ENCODE measurements at places on chromosomes 2 and 18.

- DNase-seq, result no peak
Observed at GRCh38 chr2:55961318-55961911, 37.8 kb upstream of the EFEMP1 start.

DNA sequence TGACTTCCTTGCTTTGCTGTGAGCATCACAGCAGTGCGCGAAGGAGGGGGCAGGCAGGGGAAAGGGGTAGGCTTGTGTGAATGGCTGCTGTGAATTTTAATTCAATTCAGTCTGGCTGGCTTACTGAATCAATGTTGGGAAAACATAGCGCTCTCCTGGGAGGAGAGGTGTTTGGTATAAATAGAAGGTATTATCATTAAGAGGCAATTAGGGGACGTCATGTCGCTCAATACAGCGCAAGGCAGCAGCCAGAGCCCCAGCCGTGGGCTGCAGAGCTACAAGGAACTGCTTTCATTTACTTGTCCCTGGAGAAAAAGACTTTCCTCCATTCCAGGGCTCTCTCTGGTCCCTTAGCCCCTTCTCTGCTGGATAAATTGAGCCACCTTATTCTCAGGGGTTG, 181.4 kb upstream of the MSH6 start:
- DNase-seq, result no peak

DNA sequence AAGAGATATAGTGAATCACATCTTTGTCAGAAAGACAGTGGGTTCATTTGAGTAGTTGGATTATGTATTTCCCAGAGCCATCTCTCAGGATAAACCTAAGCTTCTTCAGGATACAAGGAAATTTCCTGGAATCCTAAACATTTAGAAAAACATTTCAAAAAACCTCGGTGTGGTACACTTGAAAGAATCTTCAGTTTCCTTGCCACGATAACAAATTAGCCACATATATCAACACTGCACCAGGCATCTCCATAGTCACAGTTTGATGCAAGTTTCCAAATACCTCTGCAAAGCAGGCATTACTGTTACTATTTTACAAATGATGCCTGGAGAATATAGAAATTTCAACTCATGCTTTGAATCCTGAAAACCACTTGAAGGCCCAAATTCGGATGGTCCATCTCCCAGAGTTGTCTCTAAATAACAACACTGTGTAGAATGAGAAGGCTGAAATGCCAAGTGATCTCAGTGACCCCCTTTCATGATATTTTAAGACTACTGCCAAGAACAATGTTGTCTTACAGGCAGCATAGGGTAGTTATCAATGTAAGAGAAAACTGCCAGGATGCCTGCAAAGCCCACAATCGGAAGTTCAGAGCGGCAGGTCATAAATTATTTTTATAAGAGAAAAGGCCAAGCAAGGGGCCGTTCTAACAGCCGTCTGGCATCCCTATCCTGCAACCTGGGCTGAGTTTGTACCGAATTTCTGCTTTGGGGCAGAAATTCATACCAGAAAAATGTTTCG, 307.9 kb downstream of the TXNL1 start:
- no peak for DNase-seq

- DNase-seq, result no peak
Observed at GRCh38 chr2:241943209-241943850, 73.8 kb downstream of the RTP5 start.

DNA sequence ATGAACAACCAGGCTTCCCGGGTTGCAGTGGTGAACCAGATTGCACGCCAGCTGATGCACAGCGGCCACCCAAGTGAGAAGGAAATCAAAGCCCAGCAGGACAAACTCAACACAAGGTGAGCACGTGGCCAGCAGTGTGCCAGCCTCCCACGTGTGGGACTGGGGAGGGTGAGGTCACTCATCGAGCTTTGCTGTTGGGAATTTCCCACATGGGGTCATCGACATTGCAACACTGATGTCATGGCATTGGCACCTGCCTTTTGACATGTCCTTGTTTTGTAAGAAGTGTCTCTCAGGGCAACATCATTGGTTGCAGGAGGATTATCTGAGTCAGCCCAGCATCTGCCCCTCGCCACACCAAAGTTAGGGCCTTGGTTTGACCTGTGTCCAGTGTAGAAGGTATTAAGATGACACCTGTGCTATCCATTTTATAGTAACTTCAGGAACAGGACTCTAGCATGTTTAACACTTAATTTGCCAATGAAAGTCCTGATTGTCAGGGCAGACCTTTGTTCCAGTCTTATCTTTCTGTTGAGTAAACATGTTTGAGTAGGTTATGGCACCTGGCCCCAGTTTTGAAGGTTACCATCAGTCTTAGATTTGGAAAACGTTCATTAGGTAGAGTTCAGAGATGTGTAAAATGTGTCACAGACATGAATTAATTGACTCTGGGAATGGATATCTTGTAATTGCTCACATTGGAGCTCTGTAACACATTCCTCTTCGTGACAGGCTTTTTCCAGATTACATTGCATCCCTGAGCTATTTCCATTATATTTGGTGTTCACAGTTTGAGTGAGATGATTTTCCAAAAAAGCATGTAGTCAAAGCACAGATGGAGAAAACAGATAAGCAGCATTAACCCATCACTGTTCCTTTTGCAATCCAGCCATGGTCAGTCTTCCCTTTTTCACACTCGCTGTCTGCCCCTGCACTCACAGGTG, 93.3 kb upstream of the EML6 start:
- DNase-seq, result no peak

GRCh38 chr18:74264303-74265020, 27.3 kb downstream of the CYB5A start:
- peak; percentile 65 for DNase-seq

DNA sequence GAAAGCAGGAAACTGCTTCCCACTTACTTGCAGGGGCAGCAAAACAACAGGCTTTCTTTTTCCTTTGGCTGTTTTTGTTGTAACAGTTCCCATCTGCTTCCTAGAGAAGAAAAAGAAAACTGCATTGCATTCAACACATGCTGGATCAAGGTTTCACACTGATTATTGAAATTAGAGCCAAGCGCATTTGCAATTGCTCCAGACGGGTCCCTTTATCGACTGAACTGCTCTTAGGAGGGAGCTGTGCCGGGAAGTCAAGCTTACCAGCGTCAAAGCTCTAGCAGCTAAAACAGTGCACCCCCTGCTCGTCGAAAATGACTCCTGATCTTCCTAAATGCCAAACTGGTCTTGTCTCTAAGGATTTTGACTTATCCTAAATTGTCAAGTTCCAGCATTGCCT, 164.0 kb upstream of the SESTD1 start:
- no peak for DNase-seq

- DNase-seq, result no peak
Observed at GRCh38 chr18:40096675-40097074, 1858.4 kb upstream of the PIK3C3 start.

DNA sequence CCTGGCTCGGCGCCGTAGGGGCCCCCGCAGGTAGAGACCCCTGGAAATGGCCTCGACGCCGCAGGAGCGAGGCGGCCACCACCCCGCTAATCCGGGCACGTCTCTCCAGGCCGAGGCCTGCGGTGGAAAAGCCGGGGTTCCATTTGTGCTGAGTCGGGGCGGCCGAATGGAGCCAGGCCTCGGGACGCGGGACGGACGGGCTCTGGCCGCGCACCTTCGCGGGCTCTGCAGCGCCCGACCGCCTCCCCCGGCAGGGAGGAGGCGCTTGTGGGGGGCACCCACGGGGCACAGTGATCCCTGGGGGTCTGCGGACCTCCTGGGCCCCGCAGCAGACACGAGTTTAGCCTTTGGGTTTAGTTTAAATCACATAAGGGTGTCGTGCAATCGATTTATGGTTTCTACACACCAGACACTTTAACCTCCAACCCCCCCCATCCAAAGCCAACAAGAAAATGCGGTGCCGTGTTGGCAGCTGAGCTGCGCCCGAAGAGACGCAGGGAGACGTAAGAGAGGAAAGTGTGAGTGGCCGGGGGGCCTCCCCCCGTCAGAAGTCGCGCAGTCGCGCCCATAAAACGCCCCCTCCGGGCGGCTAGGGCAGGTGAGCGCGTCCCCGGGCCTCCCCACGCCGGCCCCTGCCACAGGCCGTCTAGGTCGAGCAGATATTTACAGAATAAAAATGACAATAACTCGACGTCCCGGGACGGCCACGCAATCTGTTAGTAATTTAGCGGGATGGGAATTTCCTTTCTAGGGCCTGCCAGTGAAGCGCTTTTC, 1.0 kb upstream of the NFATC1 start:
- no peak for DNase-seq

- no peak for DNase-seq
Observed at GRCh38 chr2:159053161-159054031, 85.0 kb downstream of the TANC1 start.

DNA sequence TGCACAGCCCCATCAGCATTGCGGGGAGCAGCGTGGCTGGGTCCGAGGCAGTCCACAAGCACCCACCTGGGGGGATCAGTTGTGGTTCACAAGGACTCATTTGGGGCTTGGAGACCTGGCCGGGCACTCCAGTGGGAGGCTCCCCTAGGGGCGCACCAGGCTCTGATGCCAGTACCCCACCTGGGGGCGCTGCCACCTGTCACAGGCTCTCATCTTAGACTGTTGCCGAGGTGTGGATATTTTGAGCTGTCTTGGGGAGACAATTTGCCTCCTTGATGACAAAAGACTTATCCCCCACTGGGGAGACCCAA, 3.0 kb downstream of the ADRA2B start:
- DNase-seq, result no peak

DNA sequence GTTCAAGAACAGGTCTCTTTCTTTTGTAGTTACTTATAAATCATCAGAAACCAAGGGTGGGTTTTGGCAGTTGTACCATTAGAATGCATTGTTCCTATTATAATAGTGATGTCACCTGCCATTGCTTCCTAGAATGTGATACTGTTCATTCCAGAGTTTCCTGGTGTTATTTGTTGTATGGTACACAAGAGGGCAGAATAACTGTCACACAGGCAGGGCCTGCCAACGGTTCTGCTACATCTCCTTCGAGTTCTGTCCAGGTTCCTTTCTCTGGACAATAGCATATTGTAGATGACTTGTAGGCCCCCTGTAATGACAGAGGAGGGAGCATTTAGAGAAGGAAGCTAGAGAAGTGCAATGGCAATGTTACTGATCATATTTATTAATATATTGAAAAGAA, 98.3 kb downstream of the KLHL14 start:
- DNase-seq, result no peak

- no peak for DNase-seq
Observed at GRCh38 chr18:78647018-78647417, 332.6 kb upstream of the SALL3 start.

DNA sequence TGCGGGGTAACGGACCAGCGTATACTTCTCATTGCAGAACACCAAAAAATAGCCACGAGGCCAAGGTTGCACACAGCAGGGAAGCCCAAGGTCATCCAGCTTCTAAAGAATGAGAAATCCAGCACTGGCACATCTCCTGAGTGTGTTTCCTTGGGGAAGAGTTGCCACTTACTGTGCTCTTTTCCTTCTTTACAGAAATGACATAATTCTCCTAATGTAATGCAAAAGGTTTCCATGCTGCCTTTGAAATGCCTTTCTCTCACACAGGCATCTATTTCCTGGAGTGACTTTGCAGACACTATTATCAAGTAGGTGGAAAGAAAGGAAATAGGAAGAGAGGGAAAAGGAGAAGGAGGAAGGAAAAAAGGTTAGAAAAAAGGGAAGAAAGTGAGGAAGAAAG, 862.1 kb upstream of the CELF4 start:
- no peak for DNase-seq

GRCh38 chr2:121944072-121944831, 188.8 kb downstream of the TSN start:
- DNase-seq, result no peak

DNA sequence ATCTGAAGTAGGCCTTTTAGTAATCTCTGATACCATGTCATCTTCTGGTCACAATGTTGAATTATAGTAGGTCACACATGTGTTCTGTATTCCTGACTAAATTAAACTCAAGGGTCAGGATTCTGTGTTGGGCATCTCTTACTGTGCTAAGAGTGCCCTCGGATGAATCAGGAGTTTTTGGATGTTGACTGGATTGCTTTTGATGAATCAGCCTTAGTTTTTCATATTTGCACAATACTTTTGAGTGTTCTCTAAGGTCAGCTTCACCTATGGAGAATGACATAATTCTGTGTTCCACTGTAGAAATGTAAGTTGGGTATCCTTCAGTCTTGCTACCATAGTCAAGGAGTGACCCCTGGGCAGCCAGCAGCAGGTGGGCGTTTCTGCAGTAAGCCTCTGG, 190.1 kb downstream of the PTPRM start:
- no peak for DNase-seq

DNA sequence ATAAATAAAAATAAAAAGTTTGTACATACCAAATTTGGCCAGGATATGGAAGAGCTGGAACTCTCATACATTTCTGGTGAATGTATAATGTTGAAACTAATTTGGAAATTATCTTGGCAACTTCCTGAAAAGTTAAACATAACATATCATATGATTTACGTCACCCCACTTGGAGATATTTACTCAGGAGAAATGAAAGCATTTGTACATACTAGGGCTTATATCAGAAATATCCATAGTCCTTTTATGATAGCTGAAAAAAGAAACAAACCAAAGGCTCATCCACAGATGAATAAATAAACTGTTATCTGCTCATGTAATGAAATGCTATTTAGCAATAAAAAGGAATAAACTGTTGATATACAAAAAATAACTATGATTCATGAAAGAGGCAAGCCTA, 318.2 kb upstream of the NRXN1 start:
- no peak for DNase-seq

DNA sequence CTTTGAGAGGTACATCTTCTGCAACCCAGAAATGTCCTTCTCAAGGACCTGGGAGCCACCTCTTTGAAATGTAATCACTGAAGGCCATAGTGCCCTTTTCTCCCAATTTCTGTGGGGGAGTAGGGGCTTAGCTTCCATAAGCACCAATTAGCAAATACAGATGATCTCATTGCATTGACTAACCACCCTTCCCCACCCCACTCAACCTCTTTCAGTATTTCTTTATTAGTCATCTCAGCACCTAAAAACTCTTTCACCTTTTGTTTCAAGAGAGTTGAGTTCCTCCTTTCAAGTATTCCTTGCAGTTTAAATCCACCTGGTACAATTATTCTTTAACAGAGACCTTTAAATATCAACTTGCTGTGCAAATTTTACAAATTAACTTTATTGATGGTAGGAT, 1011.8 kb upstream of the CDH2 start:
- DNase-seq, result no peak

DNA sequence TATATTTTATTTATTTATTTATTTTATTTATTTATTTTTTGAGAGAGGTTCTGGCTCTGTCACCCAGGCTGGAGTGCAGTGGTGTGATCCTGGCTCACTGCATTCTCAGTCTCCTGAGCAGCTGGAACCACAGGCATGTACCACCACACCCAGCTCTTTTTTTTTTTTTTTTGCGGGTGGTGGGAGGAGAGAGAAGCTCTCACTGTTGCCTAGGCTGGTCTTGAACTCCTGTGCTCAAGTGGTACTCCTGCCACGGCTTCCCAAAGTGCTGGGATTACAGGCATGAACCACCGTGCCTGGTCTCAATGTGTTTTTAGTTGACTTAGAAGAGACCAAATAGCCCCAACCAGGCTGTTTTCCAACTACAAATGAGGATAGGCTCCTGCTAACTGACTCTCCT, 80.7 kb downstream of the PDCL3 start:
- no peak for DNase-seq

GRCh38 chr2:23327416-23327815, 57.6 kb upstream of the KLHL29 start:
- no peak for DNase-seq

GRCh38 chr2:54012538-54013141, 41.8 kb upstream of the PSME4 start:
- DNase-seq, result no peak
